Activated T-cell treated with anti-CD3 and anti-CD28 coated beads for 24 hours (primary cell): ENCODE measurements at places on chromosomes 11 and 22.

- no peak for DNase-seq
These were observed 322.2 kb downstream of the LUZP2 start for GRCh38 chr11:24819006-24819405.

DNA sequence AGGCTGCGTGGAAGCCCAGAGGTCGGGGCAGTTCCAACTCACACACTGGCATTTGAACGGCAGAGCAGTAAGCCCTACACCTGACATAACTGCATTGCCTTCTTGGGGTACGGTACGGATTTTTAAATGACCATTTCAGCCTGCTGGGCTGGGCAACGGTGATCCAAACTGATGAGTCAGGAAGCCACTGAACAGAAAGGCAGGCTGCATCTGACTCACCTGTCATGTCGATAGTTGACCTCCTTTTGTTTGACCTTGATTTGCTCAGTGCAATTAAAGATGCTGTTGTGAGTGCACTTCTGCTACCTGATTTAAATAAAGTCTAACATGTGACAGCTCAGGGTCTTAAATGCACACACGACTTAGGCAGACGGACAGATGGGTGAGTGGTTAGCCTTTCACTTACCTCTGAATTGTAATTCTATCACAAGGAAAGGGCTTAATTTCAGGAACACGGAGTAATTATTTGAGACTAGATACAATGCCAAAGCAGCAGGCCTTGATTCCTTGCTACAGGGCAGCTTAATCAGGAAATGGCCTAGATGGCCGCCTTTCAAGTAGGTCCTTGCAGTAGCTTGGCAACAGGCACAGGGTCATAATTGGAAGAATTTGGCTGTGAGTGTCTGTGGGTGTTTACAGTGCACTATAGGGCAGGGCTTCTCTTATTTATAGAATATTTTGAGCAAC is 52.2 kb downstream of the BMAL1 start:
- no peak for DNase-seq

GRCh38 chr22:36244522-36245391 is 5.4 kb upstream of the APOL2 start:
- no peak for DNase-seq

DNA sequence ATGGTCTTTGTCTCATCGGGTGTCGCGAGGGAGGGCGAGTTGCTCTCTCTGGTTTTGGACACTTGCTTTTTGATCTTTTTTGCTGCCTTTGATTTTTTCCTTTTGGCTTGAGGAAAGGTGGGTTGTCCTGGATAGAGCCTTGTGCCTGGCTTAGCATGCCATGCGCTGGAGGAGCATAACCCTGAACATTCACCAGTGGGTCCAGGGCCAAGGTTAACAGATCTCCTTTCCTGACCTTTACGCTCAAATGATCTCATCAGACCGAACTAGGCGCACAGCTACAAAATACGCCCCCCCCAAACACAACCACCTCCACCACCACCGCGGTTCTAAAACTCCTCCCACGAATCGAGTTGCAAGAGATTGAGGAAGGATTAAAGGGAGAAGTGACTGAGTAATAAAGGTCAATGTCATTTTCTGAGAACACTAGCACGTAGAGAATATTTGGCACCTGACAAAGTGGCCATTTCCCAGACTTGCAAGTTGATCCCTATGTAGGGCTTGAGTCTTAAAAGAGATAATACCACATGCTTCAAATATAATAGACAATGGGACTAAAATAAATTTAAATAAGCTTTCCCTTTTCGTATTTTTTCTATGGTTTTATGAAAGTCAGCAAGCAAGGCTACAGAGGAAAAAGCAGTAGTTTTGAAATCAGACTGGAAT is 48.7 kb upstream of the CADM1 start:
- no peak for DNase-seq

DNA sequence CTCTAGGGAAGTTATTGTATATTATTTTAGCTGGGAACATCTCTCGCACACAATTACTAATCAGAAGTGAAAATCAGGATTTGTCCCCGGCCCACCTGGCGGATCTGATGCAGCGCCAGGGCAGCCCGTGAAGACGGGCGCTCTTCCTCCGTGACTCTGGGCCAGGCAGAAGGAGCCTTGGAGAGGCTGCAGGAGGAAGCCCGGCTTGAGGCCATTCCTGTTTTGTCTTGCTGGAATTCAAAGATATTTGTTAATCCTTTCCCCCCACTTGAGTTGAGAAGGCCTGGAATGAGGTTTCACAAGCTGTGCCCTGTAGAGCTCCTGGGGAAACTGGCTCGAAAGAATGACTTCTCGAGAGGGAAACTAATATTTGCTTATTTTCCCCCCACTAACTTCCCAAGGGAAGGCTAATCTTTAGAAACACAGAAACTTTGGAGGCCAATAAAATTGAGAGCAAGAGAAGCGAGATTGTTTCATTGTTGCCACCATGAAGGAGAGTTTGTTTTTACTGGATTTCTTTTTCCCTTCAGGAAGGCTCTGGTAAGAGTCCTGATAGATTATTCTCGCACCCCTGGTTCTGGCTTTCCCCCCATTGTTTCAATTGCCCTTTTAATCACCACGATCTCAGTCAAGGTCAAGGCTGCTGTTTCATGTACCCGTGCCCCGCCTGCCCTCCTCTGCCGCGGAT is 92.8 kb upstream of the SEPTIN5 start:
- DNase-seq = no peak

DNA sequence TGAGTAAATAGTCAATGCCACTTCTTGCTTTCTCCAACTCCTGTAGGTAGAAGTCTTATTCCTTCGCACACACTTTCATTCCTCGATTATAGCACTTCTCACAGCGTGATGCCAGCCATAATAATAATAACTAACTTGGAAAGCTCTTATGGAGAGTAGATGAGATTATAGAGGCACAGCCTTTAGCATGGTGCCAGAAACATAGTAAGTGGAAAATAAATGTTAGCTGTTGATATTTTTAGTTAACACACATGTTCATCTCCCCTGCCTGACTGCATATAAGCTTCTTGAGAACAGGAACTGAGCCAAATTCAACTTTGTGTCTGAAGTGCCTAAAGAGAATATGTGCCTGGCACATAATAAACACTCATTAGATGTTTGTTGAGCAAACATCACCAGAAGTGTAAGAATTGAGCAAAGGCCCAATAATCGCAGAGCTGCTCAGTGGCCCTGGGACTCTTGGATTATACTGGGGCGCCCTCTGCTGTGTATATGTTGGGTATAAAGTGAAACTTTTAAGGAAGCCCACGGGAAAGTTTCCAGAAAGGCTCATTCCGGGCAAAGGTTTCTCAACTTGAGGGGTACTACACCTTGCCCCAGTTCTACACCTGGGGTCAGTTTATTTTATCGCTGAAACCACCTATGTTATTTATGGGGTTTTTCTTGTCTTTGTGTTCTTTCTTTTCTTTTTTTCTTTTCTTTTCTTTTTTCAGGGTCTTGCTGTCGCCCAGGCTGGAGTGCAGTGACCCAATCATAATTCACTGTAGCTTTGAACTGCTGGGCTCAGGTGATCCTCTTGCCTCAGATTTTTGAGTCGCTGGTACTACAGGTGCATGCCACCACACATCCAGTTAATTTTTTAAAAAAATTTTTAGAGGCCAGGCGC is 22.3 kb downstream of the SLN start:
- peak; percentile 39 for DNase-seq
